ENCODE measurements at places on chromosomes 2 and 18. TPM values are rescaled to one million over a fixed set of nuclear protein-coding genes. Genes with fewer than 3 reads are reported as not detected.

HYCC2 gene
- total RNA-seq = 39.6 TPM

SIX2 gene
- total RNA-seq = not detected

CCDC68 gene
- total RNA-seq = 0.33 TPM

XIRP2 gene
- not detected for total RNA-seq

KATNAL2 gene
- 2.6 TPM for total RNA-seq

ZNF385B gene
- total RNA-seq = not detected

FAM117B gene
- 22.5 TPM for total RNA-seq

SNED1 gene
- 44.7 TPM for total RNA-seq

FNDC4 gene
- not detected for total RNA-seq

METAP1D gene
- total RNA-seq = 13.7 TPM

STPG4 gene
- total RNA-seq = 1.0 TPM

SMAD7 gene
- 6.9 TPM for total RNA-seq

GTF3C2 gene
- total RNA-seq = 91.7 TPM

ITGB6 gene
- total RNA-seq = not detected

GPBAR1 gene
- 0.67 TPM for total RNA-seq

PROKR1 gene
- 0.05 TPM for total RNA-seq

RAD51AP2 gene
- total RNA-seq = not detected

CRYGC gene
- not detected for total RNA-seq

MC5R gene
- not detected for total RNA-seq

ASTL gene
- 1.0 TPM for total RNA-seq

TMEFF2 gene
- not detected for total RNA-seq

TUBA3D gene
- total RNA-seq = not detected

SERPINB13 gene
- total RNA-seq = not detected

SMAD4 gene
- total RNA-seq = 83.8 TPM

PARD3B gene
- total RNA-seq = not detected

MLPH gene
- not detected for total RNA-seq

TDRD15 gene
- total RNA-seq = 0.58 TPM

LHCGR gene
- not detected for total RNA-seq

CASP8 gene
- total RNA-seq = 74.2 TPM

IL1RN gene
- not detected for total RNA-seq

DUSP2 gene
- total RNA-seq = 118 TPM

RFTN2 gene
- total RNA-seq = not detected

SP5 gene
- not detected for total RNA-seq

RPIA gene
- 34.9 TPM for total RNA-seq

KCNJ3 gene
- total RNA-seq = not detected

MPP4 gene
- not detected for total RNA-seq

REG3A gene
- not detected for total RNA-seq

MARCHF4 gene
- not detected for total RNA-seq

MAP3K19 gene
- total RNA-seq = not detected

Measured in activated B cell treated with CpG ODN at 0.5 μM for 24 hours (primary cell).